ENCODE measurements at places on chromosomes 5 and 9.

GRCh38 chr9:110897943-110898342, 140.3 kb downstream of the LPAR1 start:
- no peak for DNase-seq

DNA sequence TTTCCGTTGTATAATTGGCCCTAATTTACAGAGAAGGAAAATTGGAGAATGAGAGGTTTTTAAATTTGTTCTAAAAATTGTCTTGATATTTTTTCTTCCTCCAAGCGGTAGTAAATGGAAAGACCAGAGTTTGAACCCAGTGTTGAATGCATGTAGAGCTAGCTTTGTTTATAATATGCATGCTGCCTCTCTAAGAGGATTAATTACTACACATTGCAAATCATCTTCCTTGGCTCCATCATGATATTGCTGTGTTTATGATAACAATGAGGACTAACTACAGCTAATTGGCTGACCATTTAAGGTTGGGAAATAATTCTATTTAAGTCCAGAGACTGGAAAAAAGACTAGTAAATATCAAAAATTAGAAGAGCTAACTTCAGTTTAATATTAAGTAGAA, 338.5 kb downstream of the PLK2 start:
- DNase-seq: no peak

DNA sequence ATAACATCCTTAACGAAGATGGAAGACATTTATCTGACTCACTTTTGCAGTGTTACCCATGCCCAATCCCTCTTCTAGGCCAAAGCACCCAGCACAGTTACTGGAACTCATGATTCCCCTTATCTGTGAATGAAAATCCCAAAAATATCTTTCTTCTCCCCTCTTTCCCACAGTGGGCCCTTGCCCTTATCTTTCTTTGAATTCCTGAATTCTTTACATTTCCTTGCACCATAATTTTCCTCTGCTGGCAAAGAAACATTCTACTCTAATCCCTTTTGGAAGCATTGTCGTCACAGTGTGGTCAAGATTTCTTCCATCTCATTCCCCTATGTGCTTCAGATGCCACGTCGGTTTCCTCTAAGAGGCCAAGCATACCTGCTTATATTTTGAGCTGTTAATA, 135.9 kb upstream of the LIFR start:
- no peak for DNase-seq

DNA sequence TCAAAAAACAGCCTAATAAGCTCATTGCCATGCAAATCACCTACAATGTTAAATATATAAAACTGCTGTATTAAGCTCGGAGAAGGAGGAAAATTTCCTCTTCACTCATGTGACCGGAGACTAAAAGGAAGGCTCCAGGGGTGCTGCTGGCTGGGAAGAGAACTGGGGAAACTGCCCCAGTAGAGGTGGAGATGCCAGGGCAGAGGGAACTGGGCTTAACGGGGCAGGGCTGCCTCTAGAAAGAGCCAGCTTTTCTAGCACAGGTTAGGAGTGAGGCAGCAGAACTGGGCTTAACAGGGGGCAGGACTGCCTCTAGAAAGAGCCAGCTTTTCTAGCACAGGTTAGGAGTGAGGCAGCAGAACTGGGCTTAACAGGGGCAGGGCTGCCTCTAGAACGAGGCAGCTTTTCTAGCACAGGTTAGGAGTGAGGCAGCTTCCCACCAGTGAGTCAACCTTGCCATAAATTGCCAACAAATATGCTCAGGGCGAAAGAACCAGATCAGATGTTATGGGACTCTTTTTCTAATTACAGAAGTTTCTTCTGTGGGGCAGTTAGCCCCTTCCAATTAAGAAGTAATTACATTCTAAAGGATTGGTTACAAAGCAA, 115.3 kb downstream of the FANCC start:
- DNase-seq: no peak

DNA sequence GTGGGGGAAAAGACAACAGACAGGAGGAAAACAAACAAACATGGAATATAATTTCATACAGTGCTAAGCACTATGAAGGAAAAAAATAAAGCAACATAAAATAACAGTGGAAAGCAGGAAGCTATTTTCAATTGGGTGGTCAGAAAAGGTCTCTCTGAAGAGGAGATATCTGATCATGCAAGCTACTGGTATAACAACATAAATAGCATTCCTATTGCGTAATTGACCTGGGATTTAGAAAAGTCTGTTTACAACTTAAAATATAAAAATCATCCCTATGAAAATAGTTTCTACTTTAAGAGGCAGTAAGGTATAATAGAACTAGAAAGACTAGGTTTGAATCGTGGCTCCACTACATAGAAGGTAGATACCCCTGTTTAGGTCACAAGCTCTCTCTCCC, 61.4 kb downstream of the FBXW11 start:
- no peak for DNase-seq

- no peak for DNase-seq
Observed at GRCh38 chr5:43854697-43855292, 251.8 kb downstream of the NNT start.
